Right lung (tissue), 10 donors: ENCODE measurements at places on chromosomes 4 and X.
A peak's percentile ranks its signal among the peaks of the same experiment; 100 is the strongest.

- DNase-seq, result no peak
These were observed 93.0 kb upstream of the LDB2 start for GRCh38 chr4:16991450-16991849.

DNA sequence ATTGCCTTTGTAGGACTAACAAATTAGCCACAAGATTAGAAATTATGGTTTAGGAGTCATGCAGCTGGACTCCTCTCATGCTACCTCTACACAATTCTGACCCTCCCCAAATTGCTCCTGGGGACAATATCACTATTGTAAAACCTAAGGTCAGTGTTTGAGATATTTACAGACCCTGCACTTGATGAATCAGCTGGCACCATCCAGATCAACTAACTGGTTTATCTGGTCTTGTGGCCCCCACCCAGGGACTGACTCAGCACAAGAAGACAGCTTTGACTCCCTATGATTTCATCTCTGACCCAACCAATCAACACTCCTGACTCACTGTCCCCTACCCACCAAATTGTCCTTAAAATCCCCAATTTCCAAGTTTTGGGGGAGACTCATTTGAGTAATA is 192.4 kb downstream of the STPG2 start:
- no peak for DNase-seq

- DNase-seq, result no peak
These were observed 26.9 kb downstream of the NKX6-1 start for GRCh38 chr4:84472154-84472553.

GRCh38 chr4:101953949-101954348 is 163.4 kb downstream of the BANK1 start:
- no peak for DNase-seq

DNA sequence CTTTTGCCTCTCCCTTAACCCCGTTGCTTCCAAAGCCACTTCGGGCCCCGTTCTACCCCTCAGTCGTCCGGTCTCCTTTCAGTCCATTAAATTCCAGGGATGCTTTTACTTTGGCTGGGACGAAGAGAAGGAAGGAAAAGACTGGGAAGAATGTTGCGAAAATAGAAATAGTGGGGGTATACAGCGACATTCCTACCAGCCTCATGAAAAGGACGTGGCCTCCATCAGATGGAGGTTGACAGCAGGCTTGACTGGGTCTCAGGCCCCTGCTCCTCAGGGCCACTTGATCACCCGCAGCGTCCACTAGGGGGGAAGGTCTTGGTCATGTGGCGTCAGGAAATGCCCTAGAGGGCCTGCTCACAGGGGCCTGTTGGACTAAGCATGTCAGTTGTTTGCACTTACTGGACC is 657 bp upstream of the ANKRD50 start:
- peak; percentile 79 for DNase-seq

DNA sequence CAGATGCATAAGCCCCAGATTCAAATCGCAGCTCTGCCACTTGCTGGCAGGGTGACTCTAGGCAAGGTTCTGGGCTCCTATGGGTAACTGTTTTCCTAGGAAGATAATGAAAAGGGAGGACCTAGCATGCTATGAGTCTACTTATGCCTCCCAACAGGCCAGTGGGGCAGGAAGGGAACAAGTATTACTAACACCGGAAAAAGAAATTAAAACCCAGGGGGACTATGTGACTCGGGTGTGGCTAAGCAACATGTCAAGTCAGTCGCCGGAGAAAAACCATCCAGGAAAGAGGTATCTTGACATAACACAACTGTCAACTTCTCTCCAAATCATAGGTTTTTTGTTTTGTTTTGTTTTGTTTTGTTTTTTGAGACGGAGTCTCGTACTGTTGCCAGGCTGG is 45.5 kb upstream of the RBPJ start:
- DNase-seq, result no peak
